ENCODE measurements at places on chromosomes 6 and 20.

DNA sequence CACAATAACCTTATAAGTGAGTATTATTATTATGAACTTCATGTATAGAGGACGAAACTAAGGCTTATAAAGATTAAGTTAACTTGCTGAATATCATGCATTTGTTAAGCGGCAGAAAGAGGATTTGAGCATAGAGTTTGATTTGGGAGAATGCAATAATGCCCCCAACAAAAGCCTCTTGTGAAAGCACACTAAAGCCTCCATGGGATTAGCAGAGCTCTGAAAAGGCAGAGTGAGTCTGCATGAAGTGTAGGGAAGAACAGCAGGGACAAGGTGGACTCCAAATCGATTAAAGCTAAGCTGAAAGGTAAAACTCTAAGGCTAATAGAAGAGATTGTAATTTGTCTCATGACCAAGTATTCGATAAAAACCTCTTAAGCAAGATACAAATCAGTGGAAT is 100.3 kb downstream of the SH3BGRL2 start:
- DNase-seq, result no peak

DNA sequence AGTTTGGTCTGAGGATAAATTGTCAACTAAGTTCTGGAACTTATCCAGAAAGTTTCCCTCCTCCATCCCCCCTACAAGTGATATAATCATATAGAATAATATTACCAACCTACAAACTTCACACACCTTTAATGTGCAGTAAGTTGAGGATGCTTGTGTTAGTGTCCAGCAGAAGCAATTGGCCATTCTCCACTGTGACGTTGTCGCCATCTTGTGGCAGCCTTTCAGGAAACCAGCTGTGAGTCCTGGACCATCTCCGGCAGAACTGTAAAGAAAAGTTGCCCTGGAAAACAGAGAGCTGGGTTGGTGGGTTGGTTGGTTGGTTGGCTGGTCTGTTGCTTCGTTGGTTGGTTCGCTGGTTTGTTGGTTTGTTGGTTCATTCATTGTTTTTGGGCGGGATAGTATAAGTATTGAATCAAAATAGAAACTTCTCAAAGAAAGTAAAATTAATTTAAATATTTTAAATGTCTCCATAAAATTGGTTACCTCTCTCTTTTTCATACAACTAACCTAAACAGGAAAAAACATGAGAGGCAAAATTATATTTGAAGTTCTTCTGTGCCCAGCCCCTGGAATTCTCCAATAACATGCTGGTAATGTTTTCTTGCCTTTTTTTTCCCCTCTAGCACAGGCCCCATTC is 127.5 kb downstream of the PKHD1 start:
- no peak for DNase-seq

- DNase-seq, result no peak
Observed at GRCh38 chr6:41561931-41562911, 16.0 kb downstream of the FOXP4 start.

DNA sequence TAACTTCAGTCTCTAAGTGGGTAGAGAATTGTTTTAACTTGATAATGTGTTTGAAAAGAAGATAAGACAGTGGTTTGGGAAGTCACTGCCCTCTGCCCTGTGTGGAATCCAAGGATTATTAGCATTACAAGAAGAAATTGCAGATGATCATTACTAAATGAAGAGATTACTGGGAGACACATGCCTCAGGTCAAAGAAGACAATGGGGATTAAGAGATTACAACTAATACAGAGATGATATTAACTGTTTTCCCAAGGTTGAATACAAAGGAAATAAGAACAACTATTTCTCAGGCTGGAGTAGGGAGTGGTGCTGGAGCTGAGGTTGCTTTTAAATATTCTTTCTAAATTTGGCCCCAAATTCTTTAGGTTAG is 166.0 kb downstream of the TRMT11 start:
- DNase-seq, result no peak

- DNase-seq, result no peak
Observed at GRCh38 chr6:155473741-155474140, 18.1 kb upstream of the NOX3 start.

- DNase-seq, result no peak
Observed at GRCh38 chr6:112833581-112834131, 486.5 kb downstream of the RFPL4B start.

DNA sequence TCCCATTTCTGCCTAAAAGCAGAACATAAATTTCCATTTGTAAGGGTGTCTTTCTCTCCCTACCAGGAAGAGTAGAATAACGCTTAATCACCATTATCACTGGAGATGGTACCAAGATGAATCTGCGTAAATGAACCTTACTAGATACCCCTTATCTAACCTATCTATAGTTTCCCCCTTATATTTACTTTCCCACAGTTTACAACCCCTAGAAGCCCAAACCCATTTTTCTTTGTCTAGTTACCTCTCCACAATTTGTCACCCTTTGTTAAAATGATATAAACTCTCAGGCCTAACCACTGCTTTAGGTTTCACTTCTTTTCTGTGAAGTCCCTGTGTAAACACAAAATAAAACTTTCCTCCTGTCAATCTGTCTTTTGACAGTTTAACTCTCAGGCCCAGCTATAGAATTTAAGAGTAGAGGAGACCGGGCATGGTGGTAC is 45.5 kb downstream of the PCNA start:
- no peak for DNase-seq

GRCh38 chr6:98672681-98673475 is 161.5 kb upstream of the POU3F2 start:
- DNase-seq, result no peak

DNA sequence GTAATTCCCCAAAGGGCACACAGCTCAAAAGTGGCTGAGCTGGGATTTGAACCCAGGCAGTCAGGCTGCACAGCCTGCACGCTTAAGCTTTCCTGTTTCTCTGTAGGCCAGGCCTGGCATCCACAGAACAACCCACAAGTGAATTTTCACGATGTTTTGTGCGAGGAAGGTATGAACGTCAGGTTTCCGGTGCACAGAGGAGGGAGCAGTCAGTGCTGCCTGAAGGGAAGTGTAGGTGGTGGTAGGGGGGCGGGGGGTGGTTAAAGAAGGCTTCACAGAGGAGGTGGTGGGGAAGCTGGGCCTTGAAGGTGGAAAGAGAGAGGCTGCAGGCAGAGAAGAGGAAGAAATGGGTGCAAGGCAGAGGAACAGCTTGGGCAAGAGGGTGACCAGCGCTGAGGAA is 14.1 kb downstream of the KCNB1 start:
- no peak for DNase-seq

- no peak for DNase-seq
Observed at GRCh38 chr20:36367907-36368799, 62.0 kb downstream of the DLGAP4 start.

GRCh38 chr6:14754751-14755513 is 490.9 kb upstream of the JARID2 start:
- DNase-seq, result no peak

- DNase-seq, result peak; percentile 64
Observed at GRCh38 chr20:32761831-32762753, at the start of gene DNMT3B. Gene DNMT3B (plus strand): TSS chr20:32762385. CDS start chr20:32780324, 17,939 bp downstream.

DNA sequence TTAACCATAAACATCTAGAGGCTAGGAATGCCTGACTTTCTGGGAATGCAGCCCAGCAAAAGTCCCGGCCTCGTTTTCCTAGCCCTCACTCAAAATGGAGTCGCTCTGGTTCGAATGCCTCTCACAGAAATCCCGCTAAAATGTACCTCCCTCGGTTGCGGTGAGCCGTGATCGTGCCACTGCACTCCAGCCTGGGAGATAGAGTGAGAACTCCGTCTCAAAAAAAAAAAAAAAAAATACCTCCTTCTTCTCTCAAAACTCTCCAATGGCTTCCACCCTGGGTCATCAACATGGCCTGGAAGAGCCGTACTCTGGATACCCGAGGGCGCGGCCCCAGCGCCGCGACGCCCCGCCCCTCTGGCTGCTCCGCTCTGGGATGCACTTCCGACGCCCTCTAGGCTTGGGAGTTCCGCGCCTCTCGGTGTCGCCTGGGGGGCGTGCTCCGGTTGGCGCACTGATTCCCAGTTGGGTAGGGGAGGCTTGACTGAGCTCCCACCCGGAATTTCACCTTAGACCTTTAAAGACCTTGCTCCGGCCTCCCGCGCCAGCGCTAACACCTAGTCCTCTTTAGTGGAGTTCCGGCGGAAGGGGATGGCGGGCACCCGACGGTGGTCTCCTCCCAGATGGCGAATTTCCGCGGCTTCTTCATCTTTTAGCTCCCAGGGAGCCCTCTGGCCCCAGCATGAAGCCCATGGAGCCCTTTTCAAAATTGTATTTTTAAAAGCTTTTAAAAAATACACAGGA is 12.3 kb downstream of the HMGN4 start:
- DNase-seq, result peak; percentile 48

DNA sequence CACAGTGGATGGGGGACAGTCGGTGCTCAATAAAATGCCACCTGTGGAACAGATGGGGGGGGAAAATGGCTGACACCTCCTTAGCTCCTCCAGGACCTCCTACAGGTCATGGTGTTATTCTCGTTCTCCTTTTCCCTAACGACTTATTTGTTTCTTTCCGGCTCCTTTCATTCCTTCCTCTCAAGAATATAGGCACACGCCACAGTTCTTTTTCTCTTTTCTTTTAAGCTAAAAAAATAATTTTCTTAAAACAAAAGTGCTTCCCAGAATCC is 1.4 kb upstream of the RNASET2 start:
- DNase-seq, result no peak

- peak; percentile 93 for DNase-seq
Observed at GRCh38 chr20:53915446-53916172, 154.8 kb downstream of the BCAS1 start.

All from activated T-cell treated with anti-CD3 and anti-CD28 coated beads for 24 hours (primary cell).